ENCODE measurements at places on chromosomes 1 and 21.

GRCh38 chr1:147815503-147815902, 55.1 kb upstream of the GJA5 start:
- DNase-seq, result no peak

DNA sequence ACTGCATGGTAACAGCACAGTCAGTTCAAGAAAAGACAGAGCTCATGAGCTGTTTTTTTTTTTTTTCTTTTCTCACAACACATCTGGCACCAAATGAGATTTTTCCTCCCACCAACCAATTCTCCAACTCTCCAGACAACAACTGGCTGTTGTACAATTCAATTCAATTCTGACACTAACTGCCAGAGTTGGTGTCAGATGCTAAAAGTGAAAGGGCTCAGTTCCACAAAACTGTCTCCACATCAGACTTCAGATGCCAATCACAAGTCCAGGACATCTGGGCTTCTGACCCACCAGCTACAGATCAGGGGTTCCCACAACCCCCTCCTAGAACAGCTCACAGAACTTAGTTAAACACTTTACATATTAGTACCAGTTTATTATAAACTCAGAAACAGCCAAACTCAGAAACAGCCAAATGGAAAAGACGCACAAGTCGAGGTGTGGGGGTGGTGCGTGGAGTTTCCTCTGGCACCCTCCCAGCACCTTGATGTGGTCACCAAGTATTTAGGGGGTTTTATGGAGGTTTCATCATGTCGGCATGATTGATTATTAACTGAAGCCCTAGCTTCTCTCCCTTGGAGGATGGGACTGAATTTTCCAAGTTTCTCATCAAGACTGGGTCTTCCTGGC, 39.2 kb upstream of the LRRC8D start:
- peak; percentile 68 for DNase-seq

DNA sequence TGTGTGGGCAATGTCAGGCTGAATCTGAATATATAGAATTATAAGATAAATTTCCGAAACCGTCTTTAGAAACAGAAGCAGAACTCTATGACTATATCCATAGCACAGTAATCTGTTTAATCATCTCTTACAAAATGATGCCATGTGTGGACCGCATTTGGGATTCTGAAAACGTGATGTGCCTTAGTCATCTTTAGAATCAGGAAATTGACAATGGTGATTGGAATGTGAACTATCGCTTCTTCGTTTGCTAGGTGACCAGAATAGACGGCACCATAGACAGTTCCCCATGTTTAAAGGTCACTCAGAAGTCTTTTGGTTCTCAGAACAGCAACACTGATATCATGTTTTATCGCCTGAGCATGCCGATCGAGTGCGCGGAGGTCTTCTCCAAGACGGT, 300.3 kb downstream of the ZP4 start:
- DNase-seq, result no peak

DNA sequence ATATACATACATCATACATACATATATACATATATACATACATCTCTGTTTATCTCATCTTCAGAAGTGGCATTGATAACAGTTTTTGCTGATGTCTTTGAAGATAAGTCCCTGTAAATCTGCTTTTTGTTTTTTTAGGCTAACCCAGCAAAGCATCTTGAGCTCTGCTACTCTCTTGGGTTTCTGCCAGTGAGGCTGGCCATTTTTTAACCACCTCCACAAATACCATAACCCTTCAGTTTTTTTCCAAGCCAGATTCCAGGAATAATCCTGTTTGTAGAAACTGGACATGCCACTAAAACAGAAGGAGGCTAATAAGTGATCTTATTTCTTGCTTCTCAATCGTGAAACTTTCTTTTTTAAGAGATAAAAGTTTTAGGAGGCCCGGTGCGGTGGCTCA, 21.6 kb downstream of the SDHC start:
- DNase-seq, result no peak

DNA sequence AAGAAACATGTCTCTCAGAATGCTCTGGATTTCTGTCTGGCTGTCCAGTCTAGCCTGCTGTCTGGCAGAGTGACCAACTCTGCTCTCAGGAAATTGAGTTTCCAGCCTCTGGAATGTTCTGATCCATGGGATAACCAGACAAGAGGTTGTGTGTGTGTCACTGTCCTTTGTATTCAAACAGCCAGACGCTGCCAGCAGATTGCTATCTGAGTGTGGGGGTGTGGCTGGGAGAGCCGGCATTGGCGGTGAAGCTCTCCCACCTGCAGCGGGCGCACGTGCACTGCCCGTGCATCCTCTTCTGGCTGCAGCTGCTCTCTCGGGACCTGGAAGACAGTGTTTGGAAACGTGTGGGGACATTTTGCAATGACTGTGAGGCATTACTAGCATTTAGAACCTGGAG, 26.1 kb downstream of the PKP1 start:
- DNase-seq, result peak; percentile 84

- DNase-seq, result no peak
These were observed 23.0 kb downstream of the SNRNP40 start for GRCh38 chr1:31273619-31274018.

DNA sequence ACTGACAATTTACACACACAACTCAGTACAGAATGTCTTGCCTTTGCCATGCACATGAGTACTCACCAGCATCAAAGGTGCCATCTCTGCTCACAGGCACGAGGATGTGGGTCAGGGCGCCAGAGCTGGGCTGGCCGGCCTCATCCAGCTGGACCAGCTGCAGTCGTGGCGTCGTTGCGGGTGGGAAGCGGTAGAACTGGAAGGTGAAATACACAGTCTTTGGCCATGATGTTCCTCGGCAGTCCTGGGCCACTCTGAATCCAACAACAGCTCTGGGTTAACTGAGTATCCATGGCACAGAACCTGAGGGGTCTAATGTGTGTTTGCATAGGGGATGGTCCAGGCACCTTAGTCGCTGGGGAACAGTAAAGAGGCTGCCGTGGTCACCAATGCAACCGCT, 87.7 kb downstream of the NPHP4 start:
- DNase-seq, result no peak

DNA sequence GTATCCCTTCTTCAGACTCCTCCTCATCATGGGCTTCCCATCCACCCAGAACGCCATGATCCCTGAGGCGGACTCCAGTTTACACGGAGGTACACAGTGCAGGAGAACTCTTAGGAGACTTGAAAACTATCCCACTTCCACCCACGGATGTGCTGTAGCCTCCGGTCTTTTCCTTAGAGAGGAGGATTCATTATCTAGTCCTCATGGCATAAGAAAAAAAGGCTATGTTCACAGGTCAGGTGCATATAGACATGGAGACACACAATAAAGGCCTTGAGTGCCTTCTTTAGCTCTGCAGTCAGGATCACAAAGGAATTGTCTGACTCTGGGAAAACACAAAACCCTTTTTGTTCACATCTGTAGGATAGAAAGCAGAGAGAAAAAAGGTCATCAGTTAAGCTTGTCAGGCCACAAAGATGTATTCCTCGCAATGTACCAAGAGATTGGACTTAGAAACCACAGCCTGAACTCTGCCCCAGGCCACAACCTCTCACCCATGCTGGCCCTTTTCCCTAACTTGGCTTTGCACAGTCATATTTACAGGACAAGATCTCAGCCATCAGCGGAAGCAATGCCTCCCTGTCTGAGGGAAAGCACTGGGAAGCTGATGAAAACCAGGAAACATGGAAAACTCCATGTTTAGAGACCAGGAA, 9.0 kb downstream of the CRP start:
- no peak for DNase-seq

All from Jurkat, Clone E6-1 (cell line).